Right ventricle myocardium inferior (tissue), 1 donor: ENCODE measurements at places on chromosomes 16 and 17. TPM values are rescaled to one million over a fixed set of nuclear protein-coding genes. Genes with fewer than 3 reads are reported as not detected.

DNA sequence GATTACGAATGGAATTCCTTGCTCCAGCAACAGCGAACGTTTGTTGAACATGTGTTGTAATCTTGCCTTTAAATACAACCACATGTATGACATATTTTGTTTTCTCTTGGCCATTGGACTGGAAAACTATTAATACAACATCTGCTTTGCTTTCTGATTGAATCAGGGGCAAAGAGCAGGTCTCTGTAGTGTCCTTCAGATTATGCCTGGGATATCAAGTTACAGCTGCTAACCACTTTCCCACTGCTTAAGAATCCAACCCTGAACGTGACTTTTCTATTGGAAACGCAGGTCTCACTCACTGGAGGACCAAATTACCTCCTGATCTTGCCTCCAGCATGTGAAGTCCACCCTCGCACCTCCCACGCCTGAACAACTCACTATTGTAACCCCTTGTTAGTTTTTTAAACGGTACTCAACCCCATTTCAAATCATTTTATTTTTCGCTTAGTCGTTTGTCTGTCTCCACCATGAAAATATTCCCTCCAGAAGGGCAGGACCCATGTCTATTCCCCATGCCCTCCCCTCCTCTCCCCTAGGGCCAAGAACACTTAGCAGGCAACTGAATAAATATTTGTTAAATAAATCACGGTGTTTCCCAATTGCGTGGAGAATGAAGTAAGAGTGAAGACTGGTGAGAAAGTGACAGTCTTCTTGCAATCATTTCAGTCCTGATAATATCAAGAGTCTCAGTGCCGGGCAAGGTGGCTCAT is 57.4 kb upstream of the MRTFB start:
- no peak for DNase-seq

GRCh38 chr16:69820926-69821541 is 58.9 kb downstream of the WWP2 start:
- DNase-seq: no peak

GRCh38 chr16:83806036-83806435 is 1.7 kb upstream of the HSBP1 start:
- no peak for DNase-seq

DNA sequence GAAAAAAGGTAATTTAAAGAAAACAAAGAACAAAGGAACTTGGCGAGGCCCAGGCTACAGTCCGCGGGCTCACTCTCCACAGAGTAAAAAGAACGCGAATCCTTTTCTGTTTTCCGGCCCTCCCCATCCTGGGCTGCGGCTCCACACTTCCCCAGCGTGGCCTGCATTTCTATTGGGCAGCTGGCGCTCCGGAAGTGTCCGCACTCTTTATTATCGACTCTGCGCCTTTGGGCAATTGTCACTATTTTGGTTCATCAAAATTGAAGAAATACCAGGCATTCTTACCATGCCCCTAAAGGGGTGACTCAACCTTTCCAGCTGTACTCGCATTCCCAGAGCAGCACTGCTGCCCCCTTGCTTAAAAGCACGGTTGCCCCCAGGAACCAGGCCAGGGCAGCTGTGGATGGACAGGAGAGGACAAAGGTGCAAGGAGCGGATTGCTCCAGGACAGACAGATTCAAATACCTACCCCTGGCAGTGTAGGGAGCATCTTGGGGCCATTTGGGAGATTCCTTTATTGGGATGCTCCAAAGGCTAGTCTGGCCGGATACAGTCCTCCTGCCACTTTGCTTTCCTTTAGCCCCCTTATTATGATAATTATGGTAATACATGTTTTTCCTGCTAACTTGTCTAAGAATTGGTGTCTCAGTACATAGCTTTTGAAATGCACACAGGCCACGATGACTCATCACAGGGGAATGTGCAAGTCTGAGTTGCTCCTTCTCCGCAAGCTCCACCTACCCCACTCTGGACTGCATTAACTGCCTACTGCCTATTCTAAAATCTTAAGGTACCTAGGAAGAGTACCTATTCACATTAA is 985 bp upstream of the SLFN12 start:
- DNase-seq: peak; percentile 76

GRCh38 chr16:87671221-87671620 is 68.9 kb downstream of the JPH3 start:
- no peak for DNase-seq

- DNase-seq: peak; percentile 68
Observed at GRCh38 chr17:17107281-17107680, 65.0 kb downstream of the MPRIP start.

ARL17B gene
- total RNA-seq: 14.9 TPM

BCL6B gene
- 14.0 TPM for total RNA-seq

SLC5A11 gene
- not detected for total RNA-seq

CTRB1 gene
- total RNA-seq: not detected

SERPINF2 gene
- total RNA-seq: 0.73 TPM

RAB26 gene
- total RNA-seq: 0.87 TPM

RBFOX1 gene
- total RNA-seq: 68.4 TPM
